Posterior vena cava (tissue), 2 donors: ENCODE measurements at places on chromosomes 7 and 10. TPM values are rescaled to one million over a fixed set of nuclear protein-coding genes. Genes with fewer than 3 reads are reported as not detected.

KDM7A gene
- 15.4 TPM for total RNA-seq

AQP1 gene
- 422 TPM for total RNA-seq

HOXA6 gene
- 9.1 TPM for total RNA-seq

HILPDA gene
- total RNA-seq = 12.8 TPM

KCNMA1 gene
- total RNA-seq = 117 TPM

GPER1 gene
- total RNA-seq = 6.6 TPM

CUL2 gene
- 29.1 TPM for total RNA-seq

CYP3A4 gene
- total RNA-seq = not detected

GPR146 gene
- total RNA-seq = 14.3 TPM

BTRC gene
- 14.3 TPM for total RNA-seq

ENTPD1 gene
- total RNA-seq = 92.9 TPM

VWA2 gene
- total RNA-seq = not detected

ARL5B gene
- total RNA-seq = 12.9 TPM

ARHGEF5 gene
- total RNA-seq = 9.7 TPM

LRMDA gene
- total RNA-seq = 18.0 TPM

MGAM2 gene
- 0.24 TPM for total RNA-seq

SMO gene
- 8.5 TPM for total RNA-seq
